ENCODE measurements at places on chromosomes 7 and 10. TPM values are rescaled to one million over a fixed set of nuclear protein-coding genes. Genes with fewer than 3 reads are reported as not detected.

DNA sequence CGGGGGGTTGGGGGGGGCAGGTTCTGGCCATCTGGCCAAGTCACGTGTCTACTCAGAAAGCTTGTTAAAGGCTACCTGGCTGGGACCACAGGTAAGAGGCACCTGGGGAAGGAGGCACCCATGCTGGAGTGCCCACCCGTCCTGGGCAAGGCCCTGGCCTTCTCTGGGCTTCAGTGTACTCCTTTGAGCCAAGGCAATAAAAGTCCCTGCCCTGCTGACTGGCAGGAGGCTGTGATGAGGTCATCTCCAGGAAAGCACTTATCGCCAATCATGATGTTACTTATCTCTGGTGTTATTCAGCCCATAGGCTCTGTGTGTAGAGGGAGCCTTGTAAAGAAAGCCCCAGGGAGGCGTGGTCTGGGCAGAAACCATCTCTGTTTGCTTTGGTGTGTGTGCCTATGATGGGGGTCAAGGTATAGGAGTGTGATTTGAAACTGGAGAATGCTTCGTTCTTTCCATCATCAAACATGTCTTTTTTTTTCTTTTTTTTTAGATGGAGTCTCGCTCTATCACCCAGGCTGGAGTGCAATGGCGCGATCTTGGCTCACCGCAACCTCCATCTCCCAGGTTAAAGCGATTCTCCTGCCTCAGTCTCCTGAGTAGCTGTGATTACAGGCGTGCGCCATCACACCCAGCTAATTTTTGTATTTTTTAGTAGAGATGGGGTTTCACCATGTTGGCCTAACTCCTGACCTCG, 2.5 kb upstream of the CLDN4 start:
- no peak for DNase-seq

GRCh38 chr7:104895522-104896236, 118.3 kb upstream of the KMT2E start:
- DNase-seq, result no peak

GRCh38 chr10:128386816-128387604, 260.8 kb upstream of the MKI67 start:
- DNase-seq, result no peak

- no peak for DNase-seq
Measured at GRCh38 chr10:81157681-81158080, 620.0 kb downstream of the SH2D4B start.

- DNase-seq, result no peak
Measured at GRCh38 chr7:93048136-93048930, 69.4 kb downstream of the SAMD9 start.

- DNase-seq, result no peak
Measured at GRCh38 chr7:65983965-65984658, 2.1 kb upstream of the GUSB start.

Gene CPVL
- total RNA-seq, result not detected
